Stimulated activated CD8-positive, alpha-beta memory T cell treated with anti-CD3 and anti-CD28 coated beads, Interleukin-4, amount 100 ng/mL, for 4 hours (primary cell): ENCODE measurements at places on chromosomes 7 and 10.

DNA sequence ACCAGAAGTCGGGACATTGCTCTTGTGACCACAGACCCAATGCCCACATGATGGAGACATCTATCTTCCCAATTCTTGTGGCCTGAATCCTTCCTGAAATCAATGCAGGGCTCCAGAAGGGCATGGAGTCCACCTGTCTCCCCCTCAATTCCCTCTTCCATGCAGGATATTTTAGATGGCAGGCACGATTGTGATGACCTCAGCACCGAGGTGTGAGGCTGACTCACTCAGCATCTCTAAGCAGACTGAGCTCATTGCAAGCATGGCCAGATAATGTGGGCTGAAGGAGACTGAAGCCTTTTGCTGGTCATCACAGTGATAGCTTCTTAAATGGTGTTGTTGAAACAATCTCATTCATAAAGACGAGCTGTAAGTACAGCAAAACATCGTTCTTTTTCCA lies 374.9 kb upstream of the PODXL start:
- DNase-seq, result no peak

GRCh38 chr10:133309720-133310398 lies 1.1 kb downstream of the ZNF511 start:
- DNase-seq, result no peak

DNA sequence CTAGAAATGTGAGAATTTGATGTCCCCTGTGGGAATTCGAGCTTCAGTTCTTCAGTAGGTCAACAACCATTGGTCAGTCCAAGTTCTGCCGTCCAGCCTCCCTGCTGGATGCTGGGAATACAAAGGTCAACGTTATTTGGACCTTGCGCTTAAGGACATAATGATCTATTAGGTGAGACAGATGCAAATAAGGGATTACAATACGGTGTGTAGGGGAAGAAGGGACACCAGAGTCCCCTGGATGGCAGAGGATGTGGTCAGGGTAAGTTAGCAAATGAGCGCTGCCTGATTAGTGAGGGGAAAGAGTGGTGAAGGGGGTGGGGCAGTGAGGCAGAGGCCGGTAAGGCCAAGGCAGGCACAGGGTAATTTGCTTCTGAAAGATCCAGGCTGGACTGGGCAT lies 16.2 kb downstream of the CCNY start:
- no peak for DNase-seq

GRCh38 chr10:86969421-86970041 lies 1.2 kb downstream of the ADIRF start:
- DNase-seq, result no peak

GRCh38 chr7:136953386-136953785 lies 84.9 kb downstream of the CHRM2 start:
- no peak for DNase-seq

DNA sequence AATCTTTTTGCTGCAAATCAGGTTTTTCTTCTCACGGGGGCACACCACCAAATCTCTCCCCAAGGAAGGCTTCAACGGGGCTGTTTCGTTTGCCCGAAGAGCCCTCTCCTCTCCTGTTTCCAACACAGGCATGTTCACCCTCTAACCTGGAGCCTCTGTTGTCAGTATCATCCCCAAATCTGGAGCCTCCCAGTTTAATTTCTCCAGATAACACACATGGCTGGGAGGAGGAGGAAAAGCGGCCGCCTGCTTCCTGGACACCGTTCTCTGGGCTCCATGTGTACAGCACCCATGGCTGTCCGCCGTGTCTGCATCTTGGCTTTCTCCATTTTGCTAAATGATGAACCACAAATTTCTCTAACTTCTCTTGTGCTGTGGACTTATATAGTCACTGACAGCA lies 214.5 kb downstream of the DIP2C start:
- no peak for DNase-seq

DNA sequence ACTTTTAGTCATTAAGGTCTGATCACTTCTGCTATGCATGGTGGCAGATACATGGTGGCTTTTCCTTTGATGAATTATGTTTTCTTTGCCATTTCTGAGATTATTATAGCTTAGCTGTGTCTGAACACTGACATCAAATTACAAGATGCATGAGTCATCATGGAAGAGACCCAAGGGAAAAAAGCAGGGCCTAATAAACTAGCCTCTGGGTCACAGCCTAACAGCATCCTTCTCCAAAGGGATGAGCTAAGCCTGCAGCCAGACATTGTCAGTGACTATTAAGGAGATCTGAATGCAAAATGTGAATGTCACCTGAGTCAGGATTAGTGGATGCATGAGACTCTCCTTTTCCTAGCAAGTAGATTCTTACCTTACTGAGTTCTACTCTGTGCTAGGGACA lies 19.1 kb upstream of the OGDHL start:
- no peak for DNase-seq

DNA sequence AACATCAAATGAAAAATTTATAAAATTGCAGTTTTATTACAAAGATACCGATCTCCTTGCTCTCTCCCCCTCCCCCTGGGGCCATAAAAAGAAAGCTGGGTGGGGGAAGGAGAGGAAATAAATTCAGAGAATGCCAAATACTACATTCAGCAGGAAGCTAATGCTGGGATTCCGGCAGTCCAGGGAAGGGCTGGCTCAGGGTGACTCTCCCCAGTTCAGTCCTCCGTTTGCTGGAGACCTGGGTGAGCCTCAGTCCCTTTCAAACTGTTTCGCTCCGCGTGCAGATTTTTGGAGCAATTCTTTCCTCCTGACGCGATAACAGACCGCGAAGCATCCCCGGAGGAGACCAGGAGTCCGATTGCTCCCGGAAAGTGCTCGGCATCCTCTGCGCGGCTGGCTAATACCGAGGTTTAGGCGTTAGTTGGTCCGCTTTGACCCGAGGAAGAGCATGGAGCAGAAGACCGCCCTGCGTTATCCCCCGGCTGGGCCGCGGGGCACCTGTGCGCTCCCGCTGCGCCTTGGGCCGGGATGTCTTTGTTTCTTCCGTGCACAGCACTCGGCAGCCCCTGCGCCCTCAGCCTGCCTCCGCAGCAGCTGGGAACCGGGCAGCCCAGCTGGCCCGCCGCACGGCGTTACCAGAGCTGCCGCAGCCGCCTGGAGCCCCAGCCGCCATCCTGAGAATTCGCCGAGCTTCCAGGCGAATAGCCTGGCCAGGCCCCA lies 3.9 kb upstream of the HOXA2 start:
- no peak for DNase-seq

DNA sequence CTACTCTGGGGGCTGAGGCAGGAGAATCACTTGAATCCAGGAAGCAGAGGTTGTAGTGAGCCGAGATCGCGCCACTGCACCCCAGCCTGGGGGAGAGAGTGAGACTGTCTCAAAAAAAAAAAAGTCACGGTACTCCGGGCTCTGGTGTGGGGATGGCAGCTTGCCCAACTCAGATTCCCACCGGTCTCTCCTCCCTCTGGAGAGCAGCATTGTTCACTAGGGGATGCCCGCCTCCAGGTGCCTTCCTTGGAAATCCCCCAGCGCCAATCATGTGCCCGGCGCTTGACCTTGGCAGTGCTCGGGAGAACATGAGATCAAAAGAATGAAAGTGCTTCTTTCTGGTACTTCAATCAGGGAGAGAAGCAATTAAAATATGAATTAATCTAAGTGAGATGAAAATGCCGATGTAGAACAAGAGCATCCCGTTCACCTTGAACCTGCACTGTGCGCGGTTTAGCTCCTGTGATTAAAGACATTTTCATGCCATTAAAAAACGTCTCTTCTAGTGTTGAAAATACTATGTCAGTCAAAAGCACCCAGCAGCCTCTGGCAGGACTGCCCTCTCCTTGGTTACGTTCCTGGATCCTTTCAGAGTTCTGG lies 1127.3 kb upstream of the AUTS2 start:
- DNase-seq, result no peak

- no peak for DNase-seq
These were observed 21.1 kb upstream of the PCBD1 start for GRCh38 chr10:70909326-70909935.

- DNase-seq, result no peak
These were observed 61.7 kb downstream of the GAD2 start for GRCh38 chr10:26278295-26278694.
